Activated CD8-positive, alpha-beta memory T cell treated with anti-CD3 and anti-CD28 coated beads for 4 hours (primary cell): ENCODE measurements at places on chromosomes 12 and 14.

DNA sequence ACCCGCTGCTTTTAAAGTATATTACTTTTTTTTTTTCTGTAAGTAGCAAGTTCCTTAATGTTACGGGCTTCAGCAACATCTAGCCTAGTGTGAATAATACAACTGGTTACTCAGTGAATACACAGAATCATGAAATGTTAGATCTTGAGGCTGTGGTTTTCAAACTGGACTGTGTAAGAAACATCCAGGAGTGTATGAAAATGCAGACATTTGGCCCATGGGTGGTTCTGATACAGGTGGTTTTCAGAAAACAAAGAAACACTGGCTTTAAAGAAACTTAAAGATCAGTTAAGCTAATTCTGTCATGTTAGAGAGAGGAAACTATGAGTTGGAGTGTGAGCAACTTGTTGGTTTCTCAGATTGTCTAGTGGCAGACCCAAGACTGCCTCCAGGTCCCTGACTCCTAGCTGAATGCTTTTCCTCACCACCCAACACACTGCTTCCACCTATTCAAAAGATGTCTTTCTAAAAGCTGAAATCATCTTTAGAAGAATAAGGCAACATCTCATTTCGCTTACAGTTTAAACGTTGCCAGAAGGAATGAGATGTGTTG is 36.1 kb downstream of the TBC1D30 start:
- no peak for DNase-seq

- no peak for DNase-seq
Observed at GRCh38 chr14:101457301-101457935, 103.9 kb upstream of the DIO3 start.

GRCh38 chr12:116692605-116693004 is 45.3 kb downstream of the SPRING1 start:
- DNase-seq: no peak

DNA sequence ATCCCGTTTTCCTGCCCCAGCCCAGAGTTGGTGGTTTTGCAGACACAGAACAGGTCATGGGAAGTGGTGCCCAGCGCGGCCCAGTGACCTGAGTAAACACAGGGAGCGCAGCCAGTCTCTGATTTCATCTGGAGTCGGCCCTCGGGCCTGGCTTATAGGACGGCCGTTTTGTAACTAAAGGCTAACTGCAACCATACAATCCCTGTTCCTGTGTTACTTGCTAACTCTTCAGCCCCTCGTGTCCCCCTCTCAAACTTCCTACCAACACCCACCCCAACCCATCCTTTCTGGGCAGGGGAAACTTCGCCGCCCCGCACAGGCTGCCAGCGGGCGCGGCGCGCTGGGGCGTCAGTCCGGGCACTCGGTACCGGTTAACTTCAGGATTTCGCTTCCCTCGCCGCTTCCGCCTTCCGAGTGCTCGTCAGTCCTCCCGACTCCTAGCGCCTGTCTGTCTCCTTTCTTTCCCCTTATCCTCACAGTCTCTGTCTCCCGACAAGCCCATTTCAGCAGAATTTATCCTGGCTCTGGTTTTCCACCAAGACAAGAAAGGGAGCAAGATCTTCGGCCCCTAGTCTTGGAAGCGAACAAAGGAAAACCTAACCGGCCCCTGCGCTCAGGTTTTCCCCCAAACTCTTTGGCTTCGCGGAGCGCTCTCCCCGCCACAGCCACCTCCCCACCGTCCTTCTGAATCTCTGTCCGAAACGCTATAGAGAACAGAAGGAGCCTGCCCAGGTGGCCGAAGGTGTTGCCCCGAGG is 2.0 kb downstream of the SIX1 start:
- no peak for DNase-seq

DNA sequence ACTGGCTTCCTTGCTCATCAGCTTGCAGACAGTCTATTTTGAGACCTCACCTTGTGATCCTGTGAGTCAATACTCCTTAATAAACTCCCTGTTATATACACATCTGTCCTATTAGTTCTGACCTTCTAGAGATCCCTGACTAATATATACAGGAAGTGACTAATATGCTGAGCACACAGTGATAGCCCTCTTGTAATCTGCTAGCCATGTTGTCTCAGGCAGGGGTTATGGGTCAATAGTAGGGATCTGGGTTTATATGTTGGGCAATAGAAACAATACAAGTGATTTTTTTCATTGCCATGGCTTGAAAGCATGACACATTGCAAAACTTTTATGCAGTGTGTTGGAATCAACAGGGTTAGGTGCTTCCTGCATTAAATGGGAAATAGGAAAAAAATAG is 562.2 kb downstream of the GALC start:
- DNase-seq: no peak

DNA sequence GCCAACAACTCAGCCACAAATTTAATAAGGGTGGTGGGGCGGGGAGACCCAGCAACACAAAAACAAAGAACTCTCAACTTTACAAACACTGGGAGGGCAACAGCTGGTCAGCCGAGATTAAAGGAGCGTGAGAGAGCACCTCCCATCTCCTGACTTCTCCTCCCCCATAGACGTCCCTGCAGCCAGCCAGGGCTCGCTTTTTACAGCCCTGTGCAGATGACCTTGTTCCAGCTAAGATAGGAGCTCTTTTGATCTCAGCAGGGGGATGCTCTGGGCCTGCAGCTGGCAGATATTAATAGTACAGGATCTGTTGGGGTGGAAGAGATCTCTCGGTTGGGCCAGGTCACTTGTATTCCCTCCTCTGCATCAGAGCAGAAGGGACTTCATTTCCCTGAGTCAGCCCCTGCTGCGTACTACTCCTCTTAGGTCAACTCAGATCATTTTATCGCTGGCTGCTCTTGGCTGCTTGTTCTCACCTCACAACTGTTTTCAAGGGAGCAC is 475.8 kb downstream of the RAD51B start:
- no peak for DNase-seq

DNA sequence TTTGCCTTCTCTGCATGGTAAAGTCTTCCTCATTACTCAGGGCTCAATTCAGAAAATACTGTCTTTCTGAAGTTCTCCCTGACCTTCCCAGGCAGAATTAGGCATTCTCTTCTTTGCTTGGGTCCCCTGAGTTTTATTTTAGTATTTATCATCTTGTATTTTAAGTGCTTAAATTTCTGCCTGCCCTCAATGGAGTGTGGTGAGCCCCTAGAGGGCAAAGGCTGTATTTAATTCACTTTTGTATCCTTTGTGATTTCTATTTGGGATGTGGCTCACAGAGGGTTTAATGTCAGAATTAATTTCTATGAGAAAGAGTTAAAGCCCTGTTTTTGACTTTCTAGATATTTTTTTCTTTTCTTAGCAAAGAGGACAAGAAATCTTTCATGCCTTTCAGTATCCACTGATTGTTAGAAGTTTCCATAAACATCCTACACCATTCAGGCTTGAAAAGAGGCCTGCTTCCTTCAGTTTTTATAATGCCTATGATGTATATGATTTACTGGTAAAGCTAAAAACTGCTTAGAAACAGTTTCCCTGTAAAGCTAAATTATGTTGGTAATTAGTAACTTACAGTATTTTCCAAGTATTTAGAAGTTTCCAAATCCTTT is 55.6 kb upstream of the PTPRB start:
- no peak for DNase-seq
